ENCODE measurements at places on chromosomes 7 and 10. TPM values are rescaled to one million over a fixed set of nuclear protein-coding genes. Genes with fewer than 3 reads are reported as not detected.

- no peak for DNase-seq
These were observed 324.3 kb upstream of the GALNT17 start for GRCh38 chr7:70807650-70808049.

- DNase-seq = no peak
These were observed 15.8 kb downstream of the CALD1 start for GRCh38 chr7:134795231-134795630.

CALML3 gene
- total RNA-seq = not detected

DNA sequence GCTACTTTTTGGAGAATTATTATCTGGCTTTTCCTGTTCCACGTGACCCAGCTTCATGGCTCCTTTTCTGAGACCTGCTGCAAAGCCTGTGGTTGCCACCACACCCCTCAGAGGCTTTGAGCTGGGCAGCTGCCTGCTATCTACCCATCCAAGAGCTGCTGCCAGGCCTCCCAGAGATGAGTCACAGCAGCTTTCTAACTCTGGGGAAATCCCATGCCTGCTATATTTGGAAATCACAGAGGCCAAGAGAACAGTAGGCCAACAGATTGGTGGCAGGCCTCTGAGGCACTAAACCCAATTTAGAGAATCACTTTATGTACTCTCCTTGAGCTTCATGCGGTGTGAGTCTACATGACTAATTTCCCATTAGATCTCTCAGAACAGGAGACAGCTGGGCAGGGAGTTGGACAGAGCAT, 35.2 kb downstream of the SGCE start:
- peak; percentile 98 for DNase-seq

CLRN3 gene
- not detected for total RNA-seq

GRCh38 chr10:72243822-72244437, 27.9 kb upstream of the ASCC1 start:
- peak; percentile 35 for DNase-seq

TUBB8 gene
- total RNA-seq = not detected

GPR37 gene
- total RNA-seq = 18.4 TPM

- DNase-seq = no peak
These were observed 1.1 kb downstream of the TET1 start for GRCh38 chr10:68560943-68561864.

DNA sequence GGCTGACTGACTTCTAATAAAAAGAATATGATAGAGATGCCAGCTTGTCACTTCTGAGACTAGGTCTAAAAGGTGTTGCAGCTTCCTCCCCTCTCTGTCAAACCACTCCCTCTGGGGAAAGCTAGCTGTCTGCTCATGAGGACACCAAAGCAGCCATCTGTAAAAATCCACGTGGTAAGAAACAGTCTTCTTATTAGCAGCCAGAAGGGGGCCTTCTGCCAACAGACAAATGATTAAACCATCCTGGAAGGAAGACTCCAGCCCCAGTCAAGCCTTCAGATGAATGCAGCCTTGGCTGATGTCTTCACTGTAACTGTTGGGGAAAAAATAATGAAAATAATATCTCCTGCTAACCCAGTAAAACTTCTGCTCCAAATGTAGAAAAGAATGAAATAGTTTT, 41.9 kb upstream of the DAGLB start:
- peak; percentile 51 for DNase-seq

DNA sequence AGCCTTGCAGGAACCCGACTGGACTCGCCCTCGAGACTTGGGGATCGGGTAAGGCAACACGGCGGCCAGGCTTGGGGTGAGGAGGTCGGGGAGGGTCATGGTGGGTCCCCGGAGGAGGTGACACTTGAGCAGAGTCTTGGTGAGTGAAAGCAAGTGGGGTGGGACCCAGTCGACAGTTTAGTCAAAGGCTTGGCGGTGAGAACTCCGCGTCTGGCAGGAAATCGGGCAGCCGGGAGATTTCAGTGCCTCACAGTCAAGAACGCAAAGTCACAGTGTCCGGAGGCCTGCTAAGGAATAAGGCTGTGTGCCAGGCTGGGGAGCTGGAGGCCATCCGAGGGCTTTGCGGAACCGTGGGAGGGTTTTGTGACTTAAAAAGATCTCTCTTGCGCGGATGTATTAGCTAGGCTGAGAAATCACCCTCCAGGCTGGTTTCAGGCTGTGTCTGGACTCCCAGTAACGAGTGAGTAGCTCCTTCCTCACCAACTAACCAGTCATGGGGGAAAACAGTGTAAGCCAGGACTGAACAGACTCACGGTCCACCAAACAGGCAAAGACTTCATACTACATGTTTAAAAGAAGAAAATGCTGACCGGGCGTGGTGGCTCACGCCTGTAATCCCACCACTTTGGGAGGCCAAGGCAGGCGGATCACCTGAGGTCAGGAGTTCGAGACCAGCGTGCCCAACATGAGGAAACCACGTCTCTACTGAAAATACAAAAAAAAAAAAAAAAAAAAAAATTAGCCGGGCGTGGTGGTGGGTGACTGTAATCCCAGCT, 613 bp downstream of the AP5Z1 start:
- DNase-seq = peak; percentile 56

ABHD11 gene
- 27.5 TPM for total RNA-seq

Measured in SK-MEL-5 (cell line).